ENCODE measurements at places on chromosomes 4 and X.

- no peak for DNase-seq
These were observed 63.4 kb upstream of the TMEM164 start for GRCh38 chrX:109939498-109939897.

- peak; percentile 17 for DNase-seq
These were observed 454 bp downstream of the LETM1 start for GRCh38 chr4:1855333-1856070.

GRCh38 chr4:95606739-95607138 is 58.0 kb upstream of the UNC5C start:
- no peak for DNase-seq

DNA sequence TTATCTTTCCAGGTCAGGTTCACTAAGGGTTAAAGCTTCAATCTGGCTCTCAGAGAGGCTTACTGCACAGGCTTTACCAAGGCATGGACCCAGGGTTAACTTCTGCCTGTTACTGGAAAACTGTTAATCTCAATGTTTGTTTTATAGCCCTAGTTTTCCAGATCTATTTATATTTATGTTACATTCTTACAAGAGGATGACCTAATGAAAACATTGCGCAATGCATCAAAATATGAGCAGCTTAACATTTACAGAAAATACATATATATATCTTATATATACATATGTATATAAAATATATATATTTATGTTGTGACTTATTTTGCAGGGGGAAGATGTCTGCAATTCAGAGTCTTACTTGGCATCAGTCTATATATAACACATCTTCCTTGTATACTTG is 112.3 kb downstream of the PCDH19 start:
- no peak for DNase-seq

DNA sequence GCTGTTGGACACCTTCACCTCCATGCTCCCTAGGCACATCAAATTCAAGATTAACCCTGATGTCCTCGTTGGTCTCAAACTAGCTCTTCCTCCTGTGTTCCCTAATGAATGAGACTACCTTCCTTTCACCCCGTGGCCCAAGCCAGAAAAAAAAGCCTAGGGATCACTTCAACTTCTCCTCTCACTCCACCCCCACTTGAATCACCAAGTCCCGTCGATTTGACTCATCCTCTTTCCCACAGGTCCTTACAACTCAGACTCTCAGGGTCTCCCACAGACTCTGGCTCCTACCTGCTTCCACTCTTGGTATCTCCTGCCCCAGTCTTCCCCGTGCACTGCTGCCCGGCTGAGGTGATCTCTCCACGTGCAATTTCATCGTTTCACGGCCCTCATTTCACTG is 8.5 kb downstream of the SLC25A43 start:
- peak; percentile 56 for DNase-seq

Measured in EH (cell line).